ENCODE measurements at places on chromosomes 12 and 14.

- DNase-seq, result no peak
Measured at GRCh38 chr12:56011509-56012090, 9.2 kb upstream of the IKZF4 start.

DNA sequence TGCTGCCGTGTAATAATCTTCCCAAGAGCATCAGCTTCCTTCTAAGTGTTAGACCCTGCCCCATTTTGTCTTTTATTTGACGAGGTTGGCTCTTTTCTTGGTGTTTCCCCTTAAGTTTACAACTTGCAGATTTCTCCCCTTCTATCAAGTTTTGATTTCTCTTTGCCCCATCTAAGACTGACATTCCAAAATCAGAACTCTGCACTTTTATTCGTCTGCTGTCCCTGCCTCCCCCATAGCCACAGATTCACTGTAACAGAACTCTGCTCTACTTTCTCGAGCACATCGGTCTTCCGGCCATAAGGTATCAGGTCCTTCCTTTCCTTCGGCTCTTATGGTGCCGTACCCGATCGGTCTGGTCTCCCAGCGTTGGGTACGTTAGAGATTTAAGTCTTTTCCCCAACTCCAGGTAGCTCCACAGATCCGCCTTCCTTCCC lies 563 bp downstream of the DCP1B start:
- DNase-seq, result peak; percentile 46

DNA sequence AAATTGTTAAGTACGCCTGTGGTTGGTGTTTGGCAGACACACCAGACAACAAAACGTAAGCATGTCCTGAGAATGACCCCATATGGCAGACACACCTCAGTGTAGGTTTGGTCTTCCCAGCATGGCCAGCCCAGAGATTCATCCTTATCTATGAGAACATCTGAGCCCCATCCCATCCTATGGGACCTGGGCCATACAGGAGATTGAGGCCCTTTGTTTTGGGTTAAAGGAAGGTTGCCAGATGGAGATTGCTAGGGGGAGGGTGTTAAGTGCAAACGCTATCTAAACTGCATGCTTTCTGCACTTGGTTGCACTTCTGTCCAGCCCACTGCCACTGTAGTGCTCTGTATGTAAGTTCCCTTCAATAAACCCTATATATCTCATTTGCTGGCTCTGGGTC lies 4.1 kb upstream of the PCNX4 start:
- no peak for DNase-seq

DNA sequence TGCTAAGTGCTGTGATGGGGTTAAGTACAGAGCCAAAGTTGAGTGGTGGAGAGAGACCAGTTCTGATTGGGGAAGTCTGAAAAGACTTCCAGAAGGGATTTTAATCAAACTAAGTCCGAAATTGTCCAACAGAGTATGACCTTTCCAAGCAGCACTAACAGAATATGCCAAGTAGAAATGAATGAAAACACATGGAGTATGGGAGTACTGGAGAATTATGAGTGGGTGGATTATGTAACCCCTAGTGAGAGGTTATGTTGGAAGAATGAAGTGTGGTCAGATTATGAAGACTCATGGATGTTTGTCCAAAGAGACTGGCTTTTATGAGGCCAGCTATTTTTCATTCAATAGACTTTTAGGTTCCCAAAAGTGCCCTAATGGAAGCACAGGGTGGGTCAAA lies 94.0 kb upstream of the PLEKHA5 start:
- no peak for DNase-seq

DNA sequence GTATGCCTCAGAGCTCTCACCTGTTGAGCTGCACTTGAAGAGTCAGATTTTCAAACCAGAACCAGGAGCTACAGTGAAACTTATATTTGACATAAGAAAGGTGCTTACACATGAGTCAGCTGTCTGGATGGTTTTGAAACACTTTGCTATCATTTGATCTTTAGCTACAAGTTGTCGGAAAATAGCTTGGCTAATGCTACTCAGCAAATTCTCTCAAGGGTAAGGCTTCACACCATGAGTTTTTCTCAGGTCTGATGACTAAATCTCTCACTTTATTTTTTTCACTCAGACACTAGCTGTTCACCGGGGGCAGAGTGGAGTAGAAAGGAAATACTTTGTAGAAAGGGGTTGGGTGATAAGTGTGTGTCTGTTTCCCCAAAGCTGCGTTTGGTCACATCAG lies 171.8 kb downstream of the FLRT2 start:
- DNase-seq, result peak; percentile 30

GRCh38 chr12:19937161-19937560 lies 431.2 kb upstream of the PDE3A start:
- no peak for DNase-seq

DNA sequence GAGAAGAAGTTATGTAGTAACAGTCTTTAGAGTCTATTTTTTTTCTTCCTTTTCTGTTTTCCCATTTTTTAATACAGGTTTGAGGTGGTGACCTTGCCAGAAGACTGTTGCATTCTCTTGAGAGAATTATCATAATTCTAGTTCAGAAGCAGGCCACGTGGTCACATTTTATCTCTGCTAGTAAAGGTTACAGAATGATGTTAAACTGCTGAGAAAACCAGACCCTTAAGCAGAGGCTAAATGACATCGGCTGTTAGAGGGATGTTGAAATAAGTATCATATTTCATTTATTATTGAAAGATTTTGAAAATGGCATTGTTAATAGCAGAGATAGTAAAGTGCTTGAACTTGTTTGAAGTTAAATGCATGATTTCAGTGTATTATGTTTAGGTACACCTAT lies 49.2 kb downstream of the BRMS1L start:
- DNase-seq, result no peak

GRCh38 chr14:67523764-67524633 lies 9.1 kb upstream of the PLEKHH1 start:
- DNase-seq, result no peak

DNA sequence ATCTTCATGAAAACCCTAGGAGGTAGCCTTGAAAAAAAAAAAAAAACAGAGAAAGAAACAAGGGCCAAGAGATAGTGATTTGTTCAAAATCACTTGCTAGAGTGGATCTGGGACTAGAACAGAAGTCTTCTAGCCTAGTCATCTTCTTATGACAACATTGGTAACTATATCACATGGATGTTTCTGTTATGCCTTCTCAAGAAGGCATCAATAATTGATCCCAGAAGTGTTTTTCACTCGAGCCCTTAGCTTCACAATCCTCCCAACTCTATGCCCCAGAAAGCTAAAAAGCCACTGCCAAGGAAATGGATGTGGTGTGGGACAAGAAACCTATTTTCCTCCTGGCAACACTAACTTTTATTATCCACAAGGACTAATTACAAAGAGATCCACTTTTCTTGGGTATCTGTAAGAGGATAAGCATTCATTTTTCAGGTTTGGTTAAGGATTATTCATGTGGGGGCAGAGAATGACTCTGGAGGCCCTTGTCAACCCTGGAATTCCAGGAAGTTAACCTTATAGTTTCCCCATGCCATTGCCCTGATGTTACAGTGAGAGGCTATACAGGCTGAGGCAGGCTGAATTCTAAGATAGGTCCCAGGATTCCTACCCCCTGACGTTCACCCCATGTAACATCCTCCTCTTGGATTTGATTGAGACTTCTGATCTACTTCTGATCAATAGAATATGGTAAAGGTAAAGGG lies 67.7 kb upstream of the CPM start:
- peak; percentile 92 for DNase-seq

- no peak for DNase-seq
Measured at GRCh38 chr12:89092297-89092696, 260.0 kb downstream of the DUSP6 start.

DNA sequence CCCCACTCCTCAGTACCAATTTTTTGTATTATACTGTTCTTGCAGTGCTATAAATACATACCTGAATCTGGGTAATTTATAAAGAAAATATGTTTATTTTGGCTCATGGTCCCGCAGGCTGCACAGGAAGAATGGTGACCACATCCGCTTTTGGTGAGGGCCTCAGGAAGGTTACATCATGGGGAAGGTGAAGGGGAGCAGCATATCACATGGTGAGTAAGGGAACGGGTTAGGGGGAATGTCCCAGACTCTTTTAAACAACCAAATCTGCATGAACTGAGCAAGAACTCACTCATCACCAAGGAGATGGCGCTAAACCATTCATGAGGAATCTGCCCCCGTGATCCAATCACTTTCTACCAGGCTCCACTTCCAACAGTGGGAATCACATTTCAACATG lies 40.0 kb downstream of the OSBPL8 start:
- peak; percentile 39 for DNase-seq

DNA sequence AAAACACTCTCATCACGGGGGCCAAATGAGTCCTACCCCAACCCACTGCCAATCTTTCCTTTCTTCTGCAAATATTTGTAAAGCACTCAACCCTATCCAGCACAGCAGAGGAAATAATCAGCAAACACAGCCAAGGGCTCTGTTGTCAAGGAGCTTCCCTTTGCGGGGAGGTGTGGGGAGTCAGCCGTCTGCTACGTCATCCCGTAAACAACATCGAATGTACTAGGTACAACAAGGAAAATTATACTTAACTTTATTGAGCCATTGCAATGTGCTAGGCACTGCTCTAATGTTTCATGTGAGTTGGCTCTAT lies 22.8 kb downstream of the TMEM63C start:
- DNase-seq, result no peak

- DNase-seq, result no peak
Measured at GRCh38 chr12:12275874-12276273, 9.0 kb upstream of the LRP6 start.

DNA sequence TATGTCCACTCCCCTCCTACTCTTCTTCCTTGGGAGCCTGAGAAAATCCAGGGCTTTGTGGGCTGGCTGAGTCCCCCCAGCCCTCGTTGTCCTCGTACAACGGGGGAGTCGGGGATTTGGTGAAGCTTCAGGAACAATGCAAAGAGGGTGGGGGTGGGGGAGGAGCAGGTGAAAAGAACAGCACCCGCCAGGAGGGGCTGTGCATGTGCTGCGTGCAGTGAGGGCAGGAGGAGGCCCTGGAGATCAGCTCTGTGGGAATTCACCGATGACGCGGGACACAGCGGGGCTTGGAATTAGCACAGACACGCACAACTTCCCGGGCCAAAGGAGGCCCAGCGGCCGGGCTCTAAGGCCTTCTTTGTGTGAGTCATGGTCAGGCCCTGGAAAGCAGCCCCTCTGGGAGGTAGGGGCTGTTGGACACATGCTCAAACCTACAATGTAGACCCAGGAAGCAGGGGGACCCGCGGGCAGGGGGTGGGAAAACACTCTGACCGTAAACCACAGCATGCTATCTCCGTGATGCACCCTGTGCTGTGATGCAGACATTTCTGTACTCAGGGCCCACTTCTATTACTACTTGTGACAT lies 32.8 kb downstream of the RBM19 start:
- peak; percentile 25 for DNase-seq

DNA sequence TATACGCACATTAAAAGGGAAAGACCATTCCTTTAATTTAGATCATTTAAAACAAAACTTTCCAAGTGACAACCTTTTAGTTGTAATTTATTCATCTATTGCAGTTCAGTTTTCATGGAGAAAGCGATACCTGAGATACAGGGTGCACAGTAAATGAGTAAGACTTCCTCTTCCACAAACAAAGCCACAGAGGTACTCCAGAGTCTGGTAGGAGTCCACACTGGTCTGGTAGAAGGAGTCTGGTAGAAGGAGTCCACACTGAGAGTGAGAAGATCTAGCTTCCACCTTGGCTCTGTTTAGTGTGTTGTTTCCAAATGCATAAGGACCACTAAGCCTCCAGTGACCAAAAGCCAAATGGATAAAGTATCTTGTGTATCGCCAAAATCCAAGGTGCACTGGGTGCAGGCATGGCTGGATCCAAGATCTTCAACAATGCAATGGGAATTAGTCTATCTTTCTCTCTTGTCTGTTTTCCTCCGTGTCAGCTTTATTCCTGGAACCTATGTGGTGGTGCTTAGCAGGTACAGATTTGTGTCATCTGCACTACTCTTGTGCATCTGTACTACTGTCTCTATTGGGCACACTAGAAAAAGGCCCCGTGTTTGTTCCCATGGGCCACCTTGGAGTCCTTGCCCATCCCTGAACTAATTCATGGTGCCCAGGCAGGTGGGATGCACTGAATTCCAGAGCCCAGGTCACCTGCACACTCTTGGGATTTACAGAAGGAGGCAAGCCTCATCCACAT lies 331.1 kb downstream of the BCL11B start:
- no peak for DNase-seq

DNA sequence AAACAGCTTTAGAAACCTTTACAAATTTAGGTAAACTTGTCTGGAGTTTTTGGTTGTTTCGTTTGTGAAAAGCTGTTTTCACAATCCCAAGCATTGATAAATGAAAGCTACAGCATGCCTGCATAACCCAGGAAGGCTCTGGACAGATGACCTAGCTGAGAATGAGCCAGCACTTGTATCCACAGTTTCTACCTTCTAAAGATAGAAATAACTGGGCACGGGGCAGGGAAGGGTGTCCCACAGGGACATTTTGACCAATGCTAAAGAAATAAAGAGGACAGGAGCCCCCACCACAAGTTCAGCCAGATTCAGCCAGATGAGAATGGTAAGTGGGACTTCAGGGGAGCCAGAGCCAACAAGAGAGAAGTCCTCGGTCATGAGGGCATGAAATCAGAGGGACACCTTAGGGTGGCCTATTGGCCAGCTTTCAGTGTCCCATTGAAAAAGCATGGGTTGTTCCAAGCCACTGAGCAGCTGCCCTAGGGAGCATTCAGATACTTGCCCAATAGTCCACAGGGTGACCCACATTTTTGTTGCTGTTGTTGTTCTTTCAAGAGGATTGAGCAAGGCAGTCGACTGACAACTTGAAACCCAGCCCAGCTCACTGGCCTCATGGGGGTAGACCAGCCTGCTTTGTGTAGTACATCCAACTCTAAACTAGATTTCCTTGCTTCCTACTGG lies 140.3 kb upstream of the NUDT4 start:
- peak; percentile 30 for DNase-seq

DNA sequence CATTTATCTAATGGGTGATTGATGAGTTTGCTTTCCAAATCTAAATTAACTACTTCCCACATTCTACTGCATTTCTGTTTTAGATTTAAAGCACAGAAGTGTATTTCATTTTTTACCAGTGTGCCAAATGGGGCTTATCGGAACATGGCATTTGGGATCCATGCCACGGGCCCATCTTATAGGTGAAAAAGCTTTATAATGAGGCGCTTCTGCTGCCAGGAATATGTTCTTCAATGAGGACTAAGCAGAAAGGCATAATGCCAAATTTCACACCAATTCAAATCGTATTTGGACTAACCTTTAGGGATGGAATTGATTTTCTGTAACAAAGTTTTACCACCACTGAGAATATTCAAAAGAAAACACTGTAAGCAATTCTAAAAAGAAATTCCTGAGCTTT lies 803.5 kb upstream of the FLRT2 start:
- no peak for DNase-seq

GRCh38 chr12:47488888-47489287 lies 216.9 kb downstream of the RPAP3 start:
- DNase-seq, result no peak

GRCh38 chr12:46149079-46149464 lies 119.8 kb downstream of the SLC38A1 start:
- no peak for DNase-seq

Measured in epithelial cell of esophagus (primary cell).